ENCODE measurements at places on chromosomes 16 and 17.

DNA sequence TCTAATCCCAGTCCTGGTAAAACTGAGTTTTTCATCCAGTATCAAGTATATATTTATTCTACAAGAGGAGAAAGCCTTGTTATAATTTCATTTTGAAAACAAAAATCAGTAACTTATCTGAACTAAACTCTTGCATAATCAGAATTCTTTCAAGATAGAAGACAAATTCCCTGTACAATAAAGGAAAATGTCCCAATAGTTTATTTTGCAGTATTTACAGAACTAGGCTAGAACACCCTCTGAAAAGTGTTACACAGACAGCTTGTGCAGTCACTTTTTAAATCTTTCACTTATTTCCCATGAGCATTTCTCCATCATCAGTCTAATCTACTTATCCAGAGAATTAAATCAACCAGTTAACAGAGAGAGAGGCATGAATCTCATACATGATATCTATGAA, 48.5 kb downstream of the SPOP start:
- DNase-seq = no peak

DNA sequence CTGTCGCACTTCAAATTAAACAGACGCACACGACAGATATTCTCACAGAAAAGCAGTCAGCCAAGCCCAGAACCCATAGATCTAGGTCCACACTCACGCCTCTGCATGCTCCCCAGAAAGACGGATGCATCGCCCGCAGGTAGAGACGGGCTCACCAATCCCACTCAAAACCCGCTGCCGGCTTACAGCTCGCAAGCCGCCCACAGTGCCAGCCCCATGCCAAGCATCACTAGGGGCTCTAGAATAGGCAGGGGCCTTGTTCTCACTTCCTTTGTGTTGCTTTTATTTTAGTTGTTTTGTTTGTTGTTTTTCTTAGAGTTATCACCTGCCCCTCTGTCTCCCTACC, 336 bp upstream of the BMERB1 start:
- DNase-seq = no peak

DNA sequence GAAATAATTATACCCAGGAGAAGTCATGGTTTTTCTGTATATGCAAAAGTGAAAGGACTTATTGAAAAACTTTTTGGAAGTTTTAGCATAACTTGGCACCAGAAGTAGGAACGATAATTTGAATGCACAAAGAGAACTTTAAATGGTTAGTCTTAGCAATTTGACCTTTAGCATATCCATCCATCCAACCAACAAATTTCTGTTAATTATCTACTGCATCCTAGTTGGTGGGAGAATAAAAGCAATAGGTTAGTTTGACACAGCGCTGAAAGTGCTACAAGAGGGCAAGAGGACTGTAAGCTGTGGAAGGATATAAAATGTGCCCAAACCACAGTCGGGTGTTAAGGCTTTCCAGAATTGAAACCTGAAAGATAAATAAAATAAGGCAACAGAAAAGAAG, 17.6 kb downstream of the SPAG9 start:
- DNase-seq = no peak

GRCh38 chr17:69320210-69320907, 6.6 kb downstream of the ABCA5 start:
- no peak for DNase-seq

DNA sequence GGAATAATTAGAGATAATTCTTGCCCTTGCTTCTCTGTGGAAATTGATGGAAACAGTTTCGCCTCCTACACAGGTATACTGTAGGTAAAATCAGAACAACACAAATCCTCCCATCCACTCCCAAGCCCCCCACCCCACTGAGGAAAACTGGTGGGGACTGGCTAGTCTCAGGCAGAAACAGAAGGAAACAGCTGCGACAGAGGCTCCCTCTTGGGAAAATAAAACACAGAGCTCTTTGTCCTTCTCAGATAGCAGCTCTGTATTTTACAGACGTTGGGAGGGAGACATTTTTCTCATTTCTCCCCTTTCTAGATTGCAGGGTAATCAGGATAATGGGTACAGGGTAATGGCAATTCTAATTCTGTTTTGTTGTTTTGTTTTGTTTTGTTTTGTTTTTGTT, 1.1 kb downstream of the SLFN13 start:
- no peak for DNase-seq

DNA sequence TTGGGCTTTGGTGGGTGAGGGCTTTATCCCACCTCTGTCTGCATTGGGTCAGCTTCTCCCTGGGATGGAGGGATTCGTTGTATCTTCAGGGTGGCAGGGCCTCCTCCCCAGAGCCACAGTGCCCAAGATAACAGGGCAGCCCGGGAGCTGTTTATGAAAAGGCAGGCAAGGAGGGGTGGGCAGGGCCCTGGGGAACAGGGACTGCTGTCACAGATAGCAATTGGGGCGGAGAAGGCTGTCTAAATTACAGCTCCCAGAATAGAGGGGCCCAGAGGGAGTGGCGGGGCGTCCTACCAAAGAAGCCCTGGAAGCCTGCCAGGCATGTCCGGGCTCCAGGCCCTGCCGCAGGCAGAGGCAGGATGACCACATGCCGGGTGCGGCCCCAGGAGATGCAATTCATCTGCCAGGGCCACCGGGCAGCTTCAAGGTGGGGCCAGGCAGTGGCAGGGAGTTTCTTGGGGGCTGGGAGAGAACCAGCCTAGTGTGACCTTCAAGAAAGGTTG, 18.8 kb upstream of the PHOSPHO1 start:
- DNase-seq = no peak

GRCh38 chr17:80198144-80198661, 21.9 kb downstream of the SGSH start:
- DNase-seq = no peak

DNA sequence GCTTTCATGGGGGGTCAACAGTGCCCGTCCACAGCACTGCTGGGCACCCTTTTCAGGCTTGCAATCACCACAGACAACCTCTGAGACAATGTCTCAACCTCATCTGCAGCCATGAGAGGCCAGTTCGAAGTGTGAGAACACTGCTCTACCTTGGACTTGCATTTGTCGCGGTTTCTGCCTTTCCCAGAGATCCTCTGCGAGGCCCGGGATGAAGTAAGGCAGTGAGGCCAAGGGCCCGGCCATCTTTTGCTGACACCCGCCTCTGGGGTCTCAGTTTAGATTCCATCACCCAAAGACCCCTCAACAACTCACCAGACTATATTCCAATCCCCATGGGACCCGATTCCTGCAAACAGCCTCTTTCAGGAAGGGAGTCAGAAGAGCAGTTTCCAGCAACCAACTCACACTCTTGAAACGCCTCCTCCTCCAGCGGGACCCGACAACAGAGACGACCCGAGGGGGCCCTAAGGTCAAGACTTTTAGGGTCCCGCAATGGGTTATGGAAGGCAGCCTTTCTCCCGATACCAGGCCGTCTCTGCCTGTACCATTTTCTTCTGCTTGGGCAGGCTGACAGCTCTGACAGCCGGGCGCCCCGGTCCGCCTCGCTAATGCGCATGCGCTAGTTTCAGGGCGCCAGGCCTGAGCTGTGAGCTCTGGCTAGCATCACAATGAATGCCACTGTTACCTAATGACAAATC, 576.0 kb downstream of the KCNJ18 start:
- no peak for DNase-seq

GRCh38 chr17:60301649-60302048, 90.3 kb downstream of the USP32 start:
- DNase-seq = no peak

DNA sequence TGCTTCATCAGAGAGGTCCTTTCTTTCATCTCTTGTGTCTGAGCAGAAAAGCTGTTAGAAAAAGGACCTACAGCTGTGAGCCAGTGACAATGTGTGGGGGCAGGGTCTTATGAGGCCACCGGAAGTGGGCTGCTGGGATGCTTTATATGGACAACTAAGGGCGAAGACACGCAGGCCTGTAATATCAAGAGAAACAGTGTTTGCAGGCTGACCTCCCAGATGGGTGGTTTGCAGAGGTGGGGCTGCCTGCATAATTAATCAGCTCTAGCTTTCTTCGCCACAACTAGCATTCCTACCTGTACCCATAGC, 30.4 kb upstream of the SALL1 start:
- DNase-seq = no peak

GRCh38 chr16:72299684-72300243, 127.8 kb upstream of the PMFBP1 start:
- no peak for DNase-seq

GRCh38 chr16:89090669-89091426, 2.8 kb upstream of the ACSF3 start:
- DNase-seq = no peak

DNA sequence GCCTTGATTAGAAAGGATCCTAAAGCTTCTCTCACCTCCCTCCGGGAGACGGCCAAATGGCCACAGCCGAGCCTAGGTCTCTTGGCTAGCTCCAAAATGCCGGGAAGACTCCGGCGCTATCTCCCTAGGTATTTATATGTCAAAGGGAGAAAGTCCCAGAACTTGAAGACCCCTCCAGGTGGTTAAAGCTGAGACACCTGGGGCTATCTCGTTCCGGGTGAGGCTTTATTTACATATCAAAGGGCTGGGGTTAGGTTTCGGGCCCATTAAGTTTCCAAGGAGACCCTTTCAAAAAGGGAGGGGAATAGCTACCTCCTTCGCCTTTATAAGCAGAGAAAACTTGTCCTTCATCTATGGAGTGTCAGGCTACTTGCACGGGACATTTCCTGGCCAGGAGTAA, 70.9 kb upstream of the KIFC3 start:
- no peak for DNase-seq

- no peak for DNase-seq
These were observed 131.4 kb downstream of the RPTOR start for GRCh38 chr17:80676096-80676466.

- DNase-seq = no peak
These were observed 311.3 kb downstream of the GRIN2A start for GRCh38 chr16:9870962-9871361.

DNA sequence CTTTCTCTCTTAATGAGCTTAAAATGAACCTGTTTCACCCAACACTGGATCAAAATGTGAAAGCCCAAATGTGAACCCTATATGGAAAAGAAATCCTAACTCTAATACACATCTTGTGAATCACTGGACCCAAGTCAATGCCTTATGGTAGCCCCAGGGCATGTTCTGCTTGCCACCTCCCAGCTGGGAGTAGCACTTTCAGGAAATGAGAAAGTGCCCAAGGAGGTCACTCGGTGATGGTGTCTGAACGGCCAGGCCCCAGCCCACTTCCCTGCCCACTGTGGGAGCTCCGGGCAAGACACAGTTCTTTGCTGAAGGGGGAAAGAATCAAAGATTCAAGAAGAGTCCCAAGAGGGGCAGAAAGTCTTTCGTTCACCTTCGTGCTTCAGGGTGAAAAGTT, 46.1 kb downstream of the GTF3C1 start:
- no peak for DNase-seq

DNA sequence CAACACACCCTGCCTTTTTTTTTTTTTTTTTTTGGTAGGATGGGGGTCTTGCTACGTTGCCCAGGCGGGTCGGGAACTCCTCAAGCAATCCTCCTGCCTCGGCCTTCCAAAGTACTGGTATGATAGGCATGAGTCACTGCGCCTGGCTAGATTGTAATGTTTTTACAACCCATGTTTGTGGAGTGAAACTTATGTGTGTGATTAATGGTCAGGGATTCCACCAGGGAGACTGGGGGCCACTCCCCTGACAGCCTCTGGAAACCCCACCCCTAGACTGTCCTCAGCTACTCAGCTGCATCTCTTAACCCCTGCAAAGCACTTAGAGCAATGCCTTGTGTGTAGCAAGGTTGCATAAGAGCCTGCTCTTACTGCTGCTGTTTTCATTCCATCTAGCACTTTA, 220.5 kb downstream of the PARN start:
- no peak for DNase-seq

DNA sequence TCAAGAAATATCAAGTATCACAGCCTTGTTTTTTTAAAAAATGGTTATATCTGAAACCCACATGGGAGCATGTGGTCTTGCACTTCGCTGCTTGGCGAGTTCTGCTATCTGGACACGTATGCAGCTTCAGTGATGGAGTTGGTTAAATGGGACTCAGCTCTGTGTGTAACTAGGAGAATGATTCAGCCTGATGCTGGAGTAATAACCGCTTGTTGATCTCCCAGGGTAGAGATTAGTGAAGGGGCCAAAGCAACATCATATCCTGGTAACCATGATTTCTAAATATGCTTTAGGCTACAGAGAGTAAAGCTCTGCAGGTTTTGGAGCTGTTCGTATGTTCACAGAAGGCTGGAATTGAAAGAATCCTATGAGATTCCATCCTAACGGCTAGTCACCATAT, 63.2 kb downstream of the IQCK start:
- DNase-seq = no peak

- DNase-seq = peak; percentile 37
These were observed 1.5 kb downstream of the MRPL10 start for GRCh38 chr17:47829870-47830269.

DNA sequence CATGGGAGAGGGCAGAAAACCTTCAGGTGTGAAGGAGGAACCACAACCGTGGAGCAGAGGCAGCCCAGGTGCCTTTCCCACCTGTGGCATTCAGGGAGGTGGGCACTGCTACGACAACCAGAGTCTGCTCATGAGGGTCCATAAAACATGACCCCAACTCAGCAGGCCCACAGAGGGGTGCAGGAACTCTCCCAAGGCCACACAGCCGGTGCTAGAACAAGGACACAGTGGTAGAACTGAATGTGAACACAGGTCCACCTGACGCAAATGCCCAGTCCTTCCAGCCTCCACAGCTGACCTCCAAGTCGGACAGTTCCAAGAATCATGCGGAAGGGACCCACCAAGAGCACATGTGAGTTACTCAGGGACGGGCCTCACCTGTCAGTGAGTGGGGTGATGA, 76.4 kb downstream of the DNAH17 start:
- DNase-seq = no peak

DNA sequence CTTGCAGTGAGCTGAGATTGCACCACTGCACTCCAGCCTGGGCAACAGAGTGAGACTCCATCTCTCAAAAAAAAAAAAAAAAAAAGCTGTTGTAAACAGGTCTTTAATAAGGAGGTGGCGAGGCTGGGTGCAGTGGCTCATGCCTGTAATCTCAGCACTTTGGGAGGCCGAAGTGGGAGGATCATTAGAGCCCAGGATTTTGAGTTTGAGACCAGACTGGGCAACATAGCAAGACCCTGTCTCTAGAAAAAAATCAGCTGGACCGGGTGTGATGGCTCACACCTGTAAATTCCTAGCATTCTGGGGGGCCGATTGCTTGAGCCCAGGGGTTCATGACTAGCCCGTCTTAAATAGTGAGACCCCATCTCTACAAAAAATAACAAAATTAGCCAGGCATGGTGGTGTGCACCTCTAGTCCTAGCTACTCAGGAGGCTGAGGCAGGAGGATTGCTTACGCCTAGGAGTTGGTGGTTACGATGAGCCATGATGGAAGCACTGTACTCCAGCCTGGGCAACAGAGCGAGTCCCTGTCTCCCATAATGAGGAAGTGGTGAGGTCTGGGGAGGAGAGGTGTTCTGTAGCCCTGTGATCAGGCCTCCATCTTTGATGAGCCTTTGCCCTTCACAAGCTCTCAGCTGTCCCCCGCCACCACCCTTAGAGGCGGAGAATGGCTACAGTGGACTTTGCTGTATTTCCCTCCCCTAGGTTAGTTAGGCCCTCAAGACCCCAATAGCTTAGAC, 36.2 kb downstream of the ZNF778 start:
- DNase-seq = no peak

GRCh38 chr17:46151762-46152161, 41.5 kb downstream of the KANSL1 start:
- no peak for DNase-seq
